ENCODE measurements at places on chromosomes 6 and 20.

DNA sequence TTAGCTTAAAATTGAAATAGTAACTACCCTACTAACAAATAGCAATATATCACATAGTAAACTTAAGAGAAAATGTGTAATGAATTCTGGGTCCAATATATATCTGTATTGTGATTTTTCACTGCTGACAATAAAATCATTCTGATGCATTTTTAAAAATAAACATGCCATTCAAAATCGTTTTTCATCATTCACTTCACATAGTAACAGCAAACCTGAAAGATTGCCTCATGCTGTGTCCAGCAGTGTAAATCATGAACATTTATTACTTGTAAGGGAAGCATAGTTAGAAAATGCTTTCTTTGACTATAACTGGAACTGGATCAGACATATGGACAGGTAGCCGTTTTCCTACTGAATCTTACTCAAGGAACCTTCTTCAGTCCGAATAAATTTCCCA is 446.1 kb downstream of the UTRN start:
- DNase-seq = no peak

DNA sequence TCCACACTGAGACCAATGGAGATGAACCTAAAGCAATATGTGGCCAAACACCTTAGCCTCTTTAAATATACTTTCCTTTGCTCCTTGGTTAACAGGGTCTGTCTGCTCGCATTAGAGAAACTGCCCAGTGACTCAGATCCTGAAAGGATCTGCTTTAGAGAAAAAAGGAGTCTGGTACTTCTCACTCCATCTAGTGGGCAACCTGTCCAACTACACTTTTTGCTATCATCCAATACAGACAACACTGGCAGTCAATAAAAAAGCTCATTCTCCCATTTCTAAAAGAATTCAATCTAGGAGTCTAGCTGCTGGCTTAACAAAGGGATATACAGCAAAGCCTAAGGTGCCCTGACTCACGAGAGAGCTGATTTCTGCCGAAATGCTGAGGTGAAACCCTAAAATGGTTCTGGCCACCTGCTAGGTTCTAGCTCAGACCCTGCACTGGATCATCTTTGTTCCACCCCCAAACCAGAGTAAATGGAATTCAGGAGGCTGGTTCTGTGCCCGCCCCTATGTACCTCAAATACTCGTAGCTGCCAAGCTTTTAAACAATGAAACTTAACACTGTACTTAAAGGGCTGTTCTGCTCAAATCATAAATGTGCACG is 11.5 kb downstream of the GNL1 start:
- peak; percentile 75 for DNase-seq

DNA sequence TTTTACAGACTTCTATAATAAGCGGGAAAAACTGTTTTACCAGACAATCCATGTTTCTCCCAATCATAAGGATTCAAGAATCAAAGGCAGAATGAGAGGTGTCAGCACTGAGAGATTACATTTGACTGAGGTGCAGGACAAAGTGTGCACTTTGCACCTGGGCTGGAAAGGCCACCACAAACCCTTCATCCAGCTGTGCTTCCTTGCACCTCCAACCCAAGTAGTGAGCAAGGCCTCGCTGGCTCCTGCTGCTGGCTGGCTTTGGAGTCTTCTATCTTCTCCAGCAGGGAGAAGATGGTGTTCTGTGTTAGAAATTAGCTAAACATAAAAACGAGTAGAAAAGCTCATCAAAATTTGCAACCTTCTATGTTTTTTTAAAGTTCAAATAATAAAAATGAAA is 77.7 kb downstream of the CHD6 start:
- no peak for DNase-seq

DNA sequence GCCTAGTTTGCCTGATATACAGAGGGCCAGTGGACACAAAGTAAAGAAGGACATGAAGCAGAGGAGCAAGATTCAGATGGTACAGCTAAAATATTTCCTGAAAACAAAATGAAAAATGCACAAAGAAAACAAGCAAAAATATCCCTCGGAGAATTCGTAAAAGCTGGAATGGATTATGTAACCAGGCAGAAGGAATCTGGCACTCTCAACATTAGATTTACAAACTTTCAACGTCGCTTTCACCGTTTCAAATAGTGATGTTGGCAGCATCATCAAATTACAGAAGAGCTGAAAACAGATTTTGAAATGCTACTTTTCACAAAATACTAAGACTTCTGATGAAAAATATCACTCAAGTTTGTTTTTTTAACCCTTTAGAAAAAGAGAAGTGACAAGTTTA is 11.7 kb downstream of the SMLR1 start:
- no peak for DNase-seq

DNA sequence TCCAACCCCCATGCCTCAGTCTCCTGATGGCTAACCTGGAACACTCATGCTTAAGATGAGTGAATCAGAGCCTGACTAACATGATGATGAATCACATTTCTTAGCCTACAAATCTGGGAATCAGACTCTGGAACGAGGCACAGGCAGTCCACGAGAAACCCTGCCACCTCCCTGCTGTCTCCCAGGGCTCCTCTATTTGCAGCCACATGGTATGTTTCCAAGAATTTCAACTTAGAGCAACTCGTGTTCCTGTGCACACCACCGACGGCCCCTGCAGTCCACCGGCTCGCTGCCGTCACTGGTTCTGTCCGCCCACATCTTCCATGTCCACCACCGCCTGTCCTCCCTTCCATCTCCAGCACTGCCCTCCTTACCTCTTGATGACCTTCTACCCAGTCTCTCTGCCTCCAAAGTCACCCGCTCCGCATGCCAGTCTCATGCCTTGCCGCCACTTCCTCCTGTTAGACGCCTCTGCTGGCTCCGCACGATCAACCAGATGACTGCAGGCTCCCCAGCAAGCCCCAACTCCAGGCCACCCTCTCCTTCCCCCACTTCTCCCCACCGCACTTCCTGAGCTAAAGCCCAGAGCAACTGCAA is 87.6 kb downstream of the AGPAT4 start:
- peak; percentile 86 for DNase-seq

Measured in GM03348 (cell line).